ENCODE measurements at places on chromosomes 11 and 22. TPM values are rescaled to one million over a fixed set of nuclear protein-coding genes. Genes with fewer than 3 reads are reported as not detected.

DNA sequence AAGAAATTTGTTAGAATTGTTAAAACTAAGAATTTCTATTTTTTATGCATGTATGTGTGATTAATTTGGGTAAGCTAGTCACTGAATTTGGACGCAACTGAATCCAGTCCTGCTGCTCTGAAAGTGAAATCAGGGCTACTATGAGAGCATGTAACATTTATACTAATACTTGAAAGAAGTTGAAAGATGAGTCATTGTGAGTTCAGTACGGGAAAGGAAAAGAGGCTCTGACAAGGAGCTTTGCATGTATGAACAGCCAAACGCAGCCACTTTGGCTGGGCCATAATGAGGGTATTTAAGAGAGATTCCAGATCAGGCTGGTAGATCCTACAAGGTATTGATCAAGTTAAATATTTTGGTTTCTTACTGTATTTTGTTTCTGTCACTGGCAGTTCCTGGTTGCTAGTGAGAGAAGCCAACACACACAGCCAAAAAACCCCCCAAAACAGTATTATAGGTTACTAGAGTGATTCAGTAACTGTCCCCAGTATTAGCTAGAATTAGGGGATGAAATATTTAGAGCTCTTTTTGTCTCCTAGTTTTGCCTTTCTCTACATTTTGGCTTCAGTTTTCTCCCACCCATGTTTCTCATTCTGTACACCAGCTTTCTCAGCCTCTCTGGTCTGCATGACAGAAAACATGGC is 14.1 kb downstream of the AASDHPPT start:
- no peaks in the 10 kb centered on the region for H3K27me3 ChIP-seq
- H3K4me1 ChIP-seq = peaks cover 28% of the 10 kb centered on the region
- H3K27ac ChIP-seq = no peak overlapping the region
- H3K4me3 ChIP-seq = no peak overlapping the region
- DNase-seq = peak; percentile 80

The ABCG4 gene
- total RNA-seq = 3.2 TPM

- DNase-seq = no peak
- H3K36me3 ChIP-seq = no peaks in the 10 kb centered on the region
- no peaks in the 10 kb centered on the region for H3K27me3 ChIP-seq
- no peak overlapping the region for H3K27ac ChIP-seq
- H3K4me3 ChIP-seq = no peak overlapping the region
These were observed 87.9 kb downstream of the NCAM1 start for GRCh38 chr11:113048820-113049768.

- H3K27me3 ChIP-seq = no peaks in the 10 kb centered on the region
- peak; percentile 41 for DNase-seq
- H3K4me3 ChIP-seq = no peak overlapping the region
- H3K36me3 ChIP-seq = no peaks in the 10 kb centered on the region
- peaks cover 9% of the 10 kb centered on the region for H3K4me1 ChIP-seq
- H3K27ac ChIP-seq = no peak overlapping the region
These were observed 103.8 kb downstream of the STIM1 start for GRCh38 chr11:3959015-3959902.

The CNTN5 gene
- 52.6 TPM for total RNA-seq

The RAG1 gene
- total RNA-seq = 0.66 TPM

The GPR152 gene
- total RNA-seq = 0.35 TPM

The HTR3B gene
- total RNA-seq = not detected

DNA sequence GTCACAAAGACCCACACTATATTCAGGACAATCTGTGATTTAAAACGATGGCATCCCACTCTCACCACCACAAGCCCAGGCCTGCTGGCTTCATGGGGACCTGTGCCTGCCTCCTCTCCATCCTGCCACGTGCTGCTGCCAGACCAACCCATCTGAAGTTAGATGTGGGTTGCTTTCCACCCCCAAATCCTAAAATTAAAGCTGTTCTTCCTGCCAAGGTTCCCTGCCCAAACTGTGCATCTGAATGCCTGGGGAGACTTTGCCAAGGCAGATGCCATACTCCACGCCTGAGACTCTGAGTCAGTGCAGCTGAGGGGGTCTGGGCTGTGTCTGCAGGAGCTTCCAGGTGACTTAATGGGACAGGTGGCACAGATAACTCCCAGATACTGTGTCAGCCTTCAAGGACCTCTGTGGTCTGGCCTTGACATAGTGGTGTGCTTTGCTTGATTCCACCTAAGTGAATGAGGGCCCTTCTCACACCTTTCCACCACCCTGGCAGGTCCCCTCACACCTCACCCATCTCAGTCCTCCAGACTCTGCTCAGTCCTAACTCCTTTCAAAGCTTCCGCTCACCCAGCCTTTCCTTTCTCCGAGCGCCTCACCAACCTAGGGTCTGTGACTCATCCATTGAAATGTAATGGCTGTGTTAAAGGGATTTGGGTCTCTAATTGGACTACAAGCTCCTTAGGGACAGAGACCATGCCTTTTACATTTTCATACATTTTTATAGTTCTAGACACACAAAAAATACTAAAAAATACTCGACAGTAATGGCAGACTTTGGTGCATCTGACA is 18.6 kb downstream of the ADAMTS8 start:
- no peak overlapping the region for H3K4me3 ChIP-seq
- no peak for DNase-seq
- H3K27me3 ChIP-seq = peaks cover 7% of the 10 kb centered on the region
- H3K4me1 ChIP-seq = no peaks in the 10 kb centered on the region

The TRIM64 gene
- total RNA-seq = not detected

- H3K27me3 ChIP-seq = no peaks in the 10 kb centered on the region
- H3K36me3 ChIP-seq = no peaks in the 10 kb centered on the region
- peak; percentile 89 for DNase-seq
- no peak overlapping the region for H3K4me3 ChIP-seq
- peak overlapping the region; percentile 91 for H3K27ac ChIP-seq
- peaks cover 49% of the 10 kb centered on the region for H3K4me1 ChIP-seq
These were observed 55.5 kb downstream of the ABTB2 start for GRCh38 chr11:34302046-34302921.

- H3K27ac ChIP-seq = no peak overlapping the region
- no peaks in the 10 kb centered on the region for H3K4me1 ChIP-seq
- H3K36me3 ChIP-seq = no peaks in the 10 kb centered on the region
- H3K27me3 ChIP-seq = no peaks in the 10 kb centered on the region
- DNase-seq = peak; percentile 76
- H3K4me3 ChIP-seq = no peak overlapping the region
These were observed 48.2 kb upstream of the SMCO4 start for GRCh38 chr11:93591247-93591898.

Measured in cardiac muscle cell (in vitro differentiated cells and primary cell).